Activated naive CD8-positive, alpha-beta T cell treated with anti-CD3 and anti-CD28 coated beads, Interleukin-2, amount 10 ng/mL, durations not matched to agents 7 days and 5 days (primary cell): ENCODE measurements at places on chromosomes 16 and 17.
A peak's percentile ranks its signal among the peaks of the same experiment; 100 is the strongest.

- H3K27me3 ChIP-seq: no peaks in the 10 kb centered on the region
- H3K4me3 ChIP-seq: no peak overlapping the region
Observed at GRCh38 chr16:19186408-19186807, 18.4 kb downstream of the SYT17 start.

GRCh38 chr16:83473926-83474650 lies 333.7 kb upstream of the HSBP1 start:
- H3K27ac ChIP-seq: no peak overlapping the region
- H3K4me3 ChIP-seq: no peak overlapping the region
- no peaks in the 10 kb centered on the region for H3K27me3 ChIP-seq
- no peak for DNase-seq
- H3K36me3 ChIP-seq: no peaks in the 10 kb centered on the region

GRCh38 chr17:61490540-61490975 lies 38.3 kb downstream of the TBX4 start:
- no peak overlapping the region for H3K27ac ChIP-seq
- H3K27me3 ChIP-seq: peaks cover 8% of the 10 kb centered on the region
- no peak overlapping the region for H3K4me3 ChIP-seq
- DNase-seq: no peak

- H3K27me3 ChIP-seq: no peaks in the 10 kb centered on the region
- H3K27ac ChIP-seq: peak overlapping the region; percentile 97
- H3K36me3 ChIP-seq: peaks cover 20% of the 10 kb centered on the region
- H3K4me3 ChIP-seq: no peak overlapping the region
- peaks cover 32% of the 10 kb centered on the region for H3K4me1 ChIP-seq
- DNase-seq: no peak
Observed at GRCh38 chr17:35021520-35022380, 41.4 kb downstream of the LIG3 start.

GRCh38 chr16:16169615-16170014 lies 53.7 kb downstream of the ABCC6 start:
- no peaks in the 10 kb centered on the region for H3K27me3 ChIP-seq
- H3K36me3 ChIP-seq: no peaks in the 10 kb centered on the region
- H3K4me3 ChIP-seq: no peak overlapping the region
- no peaks in the 10 kb centered on the region for H3K4me1 ChIP-seq

DNA sequence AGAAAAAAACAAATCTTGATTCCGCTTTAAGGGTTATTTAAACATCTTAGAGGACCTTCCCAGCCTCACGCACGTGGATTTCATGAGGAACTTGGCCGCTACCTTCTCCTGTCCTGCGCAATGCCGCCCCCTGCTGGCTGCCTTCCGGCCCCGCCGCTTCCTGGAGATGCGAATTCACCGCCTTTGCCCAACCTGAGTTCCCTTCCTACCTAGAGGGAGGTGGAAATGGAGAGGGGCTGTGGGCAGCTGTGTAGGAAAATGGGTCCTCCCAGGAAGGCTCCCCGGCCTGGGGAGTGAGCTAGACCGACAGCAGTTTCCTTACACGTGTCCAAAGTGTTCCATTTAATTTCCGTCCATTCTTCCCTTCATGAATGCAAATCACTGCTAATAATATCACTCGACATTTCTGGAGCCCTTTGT lies 1.0 kb upstream of the ABCC12 start:
- no peak overlapping the region for H3K27ac ChIP-seq
- H3K27me3 ChIP-seq: peaks cover 12% of the 10 kb centered on the region
- H3K4me3 ChIP-seq: no peak overlapping the region
- peak; percentile 87 for DNase-seq
- no peaks in the 10 kb centered on the region for H3K36me3 ChIP-seq
